HT-29 (cell line): ENCODE measurements at places on chromosomes 6 and 20.
A peak's percentile ranks its signal among the peaks of the same experiment; 100 is the strongest.

DNA sequence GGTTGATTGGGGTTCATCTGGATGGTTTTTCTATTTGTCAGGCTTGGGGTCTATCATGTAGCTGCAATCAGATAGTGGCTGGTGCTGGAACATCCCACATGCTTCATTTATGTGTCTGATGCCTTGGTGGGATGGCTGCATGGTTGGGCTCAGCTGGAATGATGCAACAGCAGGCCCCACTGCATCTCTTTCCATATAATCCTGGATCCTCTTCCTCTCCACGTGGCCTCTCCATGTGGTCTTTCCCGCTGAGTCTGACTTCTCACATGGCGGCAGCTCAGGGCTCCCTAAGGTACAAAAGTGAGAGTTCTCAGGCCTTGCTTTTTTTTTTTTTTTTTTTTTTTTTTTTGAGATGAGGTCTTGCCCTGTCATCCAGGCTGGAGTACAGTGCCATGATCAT, 65.0 kb upstream of the SUPT3H start:
- DNase-seq = no peak

DNA sequence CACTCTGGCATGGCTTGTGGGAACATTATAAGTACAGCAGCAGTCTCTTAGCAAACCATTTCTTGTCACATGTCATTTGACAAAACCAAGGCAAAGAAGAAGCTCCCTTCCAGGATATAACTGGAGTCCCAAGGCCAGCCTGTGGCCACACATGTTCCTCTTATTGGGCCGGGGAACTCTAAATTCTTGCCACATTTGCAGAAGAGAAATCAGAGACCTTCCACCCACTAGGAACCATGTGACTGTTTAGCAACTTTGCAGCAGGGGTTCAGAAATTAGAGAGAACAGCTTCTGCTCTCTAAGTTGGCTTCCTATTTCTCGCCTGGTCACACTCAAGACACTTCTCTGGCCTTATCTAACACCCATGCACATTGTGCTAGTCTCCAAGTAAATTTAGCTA, 20.4 kb upstream of the MEP1A start:
- no peak for DNase-seq

GRCh38 chr6:169918954-169919549, 167.6 kb downstream of the ERMARD start:
- no peak for DNase-seq

- no peak for DNase-seq
Measured at GRCh38 chr6:136901212-136901784, 20.8 kb upstream of the SLC35D3 start.

GRCh38 chr6:329888-330691, 37.8 kb downstream of the DUSP22 start:
- no peak for DNase-seq

- DNase-seq = no peak
Measured at GRCh38 chr6:87699576-87699975, 2.5 kb downstream of the AKIRIN2 start.

GRCh38 chr6:55239099-55239498, 64.8 kb downstream of the HCRTR2 start:
- DNase-seq = peak; percentile 9

DNA sequence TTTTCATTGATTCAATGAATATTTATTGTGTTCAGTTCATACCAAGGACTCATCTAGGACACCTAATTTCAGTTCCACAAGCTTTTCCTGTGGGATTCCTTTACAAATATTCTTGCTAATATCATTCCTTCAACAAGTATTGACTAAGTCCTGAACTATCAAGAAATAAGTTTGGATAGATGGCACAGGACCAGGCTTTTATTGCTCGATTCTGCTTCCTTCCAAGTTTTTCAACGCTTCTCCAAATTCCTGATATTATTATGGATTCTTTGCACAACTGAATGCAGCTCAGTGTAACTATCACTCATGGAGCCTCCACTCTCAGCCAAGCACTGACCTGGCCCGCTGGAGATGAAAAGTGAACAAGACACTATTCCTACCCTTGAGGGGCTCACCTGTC, 32.7 kb upstream of the COL21A1 start:
- no peak for DNase-seq

DNA sequence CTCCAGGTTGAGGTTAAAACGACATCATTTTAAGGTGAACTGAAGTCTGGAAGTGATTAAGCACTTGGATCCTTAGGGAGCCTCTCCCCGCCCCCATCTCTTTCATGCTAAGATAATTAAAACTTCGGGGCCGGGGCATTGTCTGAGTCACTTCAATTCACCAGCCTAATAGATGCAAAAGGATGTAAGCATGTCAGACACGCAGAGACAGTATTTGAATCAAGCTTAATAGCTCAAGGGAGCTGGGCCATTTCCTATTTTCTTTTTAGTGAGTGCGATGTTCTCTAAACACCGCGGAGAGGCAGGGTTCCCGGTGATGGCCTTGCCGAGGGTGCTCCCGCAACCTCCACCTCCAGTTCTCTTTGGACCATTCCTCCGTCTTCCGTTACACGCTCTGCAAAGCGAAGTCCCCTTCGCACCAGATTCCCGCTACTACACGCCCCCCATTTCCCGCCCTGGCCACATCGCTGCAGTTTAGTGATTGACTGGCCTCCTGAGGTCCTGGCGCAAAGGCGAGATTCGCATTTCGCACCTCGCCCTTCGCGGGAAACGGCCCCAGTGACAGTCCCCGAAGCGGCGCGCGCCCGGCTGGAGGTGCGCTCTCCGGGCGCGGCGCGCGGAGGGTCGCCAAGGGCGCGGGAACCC, 516 bp upstream of the IRF4 start:
- no peak for DNase-seq

GRCh38 chr6:90135667-90136066, 161.0 kb downstream of the BACH2 start:
- no peak for DNase-seq

DNA sequence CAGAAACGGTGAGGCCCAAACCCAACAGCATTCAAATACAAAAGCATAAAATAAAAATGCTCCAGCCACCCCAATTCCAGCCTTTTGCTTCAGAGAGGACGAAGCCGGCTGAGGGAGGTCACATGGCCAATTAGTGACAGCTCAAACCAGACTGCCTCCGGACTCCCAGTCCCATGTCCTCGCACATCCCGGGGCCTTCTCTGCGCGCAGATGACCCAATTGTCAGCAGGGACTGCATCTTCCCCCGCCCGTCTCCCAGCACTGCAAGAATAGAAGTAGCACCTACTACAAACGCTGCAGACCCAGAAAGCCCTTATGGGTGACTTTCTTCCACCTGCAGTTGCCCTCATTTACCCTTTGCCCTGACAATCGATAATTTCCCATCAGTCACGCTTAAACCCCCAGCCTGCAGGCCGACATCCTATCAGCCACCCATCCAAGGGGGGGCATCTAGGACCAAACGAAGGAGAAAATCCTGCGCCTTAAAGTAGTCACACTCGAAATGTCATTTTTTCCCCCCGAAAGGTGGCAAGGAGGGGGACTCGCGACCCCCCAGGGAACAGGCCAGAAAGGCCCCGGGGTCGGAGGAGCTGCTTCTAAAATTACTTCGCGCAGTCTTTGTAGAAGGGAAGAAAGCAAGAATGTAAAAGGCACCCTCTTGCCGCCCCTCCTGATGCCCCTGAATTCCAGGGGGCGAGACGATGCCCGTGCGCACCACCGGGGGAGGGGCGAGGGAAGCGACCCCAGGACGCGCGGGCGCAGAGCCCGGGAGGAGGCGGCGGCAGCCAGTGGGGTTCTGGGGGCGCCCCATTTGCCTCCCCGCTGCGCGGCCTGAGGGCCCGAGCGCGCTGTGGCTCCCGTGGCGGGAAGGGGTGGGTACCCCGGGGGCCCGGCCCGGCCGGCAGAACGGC, 792 bp downstream of the SLC23A2 start:
- no peak for DNase-seq

- no peak for DNase-seq
Measured at GRCh38 chr20:3459881-3460307, 10.9 kb upstream of the ATRN start.

GRCh38 chr6:76677017-76677416, 604.6 kb upstream of the IMPG1 start:
- DNase-seq = no peak

DNA sequence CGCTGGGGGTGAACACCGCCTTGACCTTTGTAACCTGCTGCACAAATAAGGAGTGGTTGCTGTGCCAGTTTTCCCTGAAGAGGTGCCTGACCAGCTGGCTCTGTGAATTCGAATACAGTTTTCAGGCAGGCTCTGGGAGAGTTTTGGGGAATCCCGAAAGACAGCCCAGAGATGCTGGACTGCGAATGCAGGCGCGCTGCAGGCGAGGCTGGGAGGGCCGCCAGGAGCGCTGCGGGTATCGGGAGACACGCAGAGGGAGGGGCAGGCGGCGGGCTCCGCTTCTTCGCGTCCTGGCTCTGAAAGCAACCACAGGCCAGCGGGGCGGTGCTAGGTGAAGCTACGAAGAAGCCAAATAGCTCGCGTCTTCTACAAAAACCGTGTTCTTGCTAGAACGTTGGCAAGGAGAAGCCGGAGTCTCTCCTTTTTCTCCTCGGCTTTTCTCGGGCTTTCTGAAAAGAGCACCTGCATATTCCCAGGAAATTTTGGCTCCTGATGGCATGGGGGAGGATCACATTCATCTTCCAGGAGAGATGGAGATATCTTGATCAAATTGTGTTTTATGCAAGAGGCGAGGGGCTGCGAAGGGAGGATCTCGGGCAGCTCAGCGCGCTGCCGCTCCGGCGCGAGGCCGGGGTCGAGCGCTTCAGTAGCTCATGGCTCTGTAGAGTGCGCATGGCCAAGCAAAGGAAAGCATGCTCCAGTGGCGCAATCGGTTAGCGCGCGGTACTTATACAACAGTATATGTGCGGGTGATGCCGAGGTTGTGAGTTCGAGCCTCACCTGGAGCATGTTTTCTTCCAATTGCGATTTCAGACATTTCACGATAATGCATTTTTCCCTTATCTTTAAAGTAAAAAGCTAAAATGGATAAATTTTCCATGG, 158.1 kb upstream of the ZNF184 start:
- DNase-seq = peak; percentile 44

DNA sequence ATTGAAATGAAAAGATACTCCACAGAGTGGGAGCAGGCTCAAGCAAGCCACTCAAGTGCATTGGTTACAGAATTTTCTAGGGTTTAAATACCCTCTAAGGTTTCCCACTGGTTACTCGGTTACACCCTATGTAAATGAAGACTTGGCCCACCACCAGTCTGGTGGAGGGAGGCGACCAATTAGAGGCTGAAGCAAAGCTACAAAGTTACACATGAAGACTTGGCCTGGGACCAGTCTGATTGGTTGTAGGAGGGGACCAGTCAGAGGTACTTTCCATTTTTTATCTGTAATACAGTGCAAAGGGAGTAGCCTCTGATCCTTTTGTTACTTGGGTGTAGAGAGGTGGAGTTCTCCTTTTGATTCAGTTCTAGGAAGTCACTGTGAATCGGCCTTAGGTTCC, 7.6 kb downstream of the SRSF12 start:
- DNase-seq = no peak

DNA sequence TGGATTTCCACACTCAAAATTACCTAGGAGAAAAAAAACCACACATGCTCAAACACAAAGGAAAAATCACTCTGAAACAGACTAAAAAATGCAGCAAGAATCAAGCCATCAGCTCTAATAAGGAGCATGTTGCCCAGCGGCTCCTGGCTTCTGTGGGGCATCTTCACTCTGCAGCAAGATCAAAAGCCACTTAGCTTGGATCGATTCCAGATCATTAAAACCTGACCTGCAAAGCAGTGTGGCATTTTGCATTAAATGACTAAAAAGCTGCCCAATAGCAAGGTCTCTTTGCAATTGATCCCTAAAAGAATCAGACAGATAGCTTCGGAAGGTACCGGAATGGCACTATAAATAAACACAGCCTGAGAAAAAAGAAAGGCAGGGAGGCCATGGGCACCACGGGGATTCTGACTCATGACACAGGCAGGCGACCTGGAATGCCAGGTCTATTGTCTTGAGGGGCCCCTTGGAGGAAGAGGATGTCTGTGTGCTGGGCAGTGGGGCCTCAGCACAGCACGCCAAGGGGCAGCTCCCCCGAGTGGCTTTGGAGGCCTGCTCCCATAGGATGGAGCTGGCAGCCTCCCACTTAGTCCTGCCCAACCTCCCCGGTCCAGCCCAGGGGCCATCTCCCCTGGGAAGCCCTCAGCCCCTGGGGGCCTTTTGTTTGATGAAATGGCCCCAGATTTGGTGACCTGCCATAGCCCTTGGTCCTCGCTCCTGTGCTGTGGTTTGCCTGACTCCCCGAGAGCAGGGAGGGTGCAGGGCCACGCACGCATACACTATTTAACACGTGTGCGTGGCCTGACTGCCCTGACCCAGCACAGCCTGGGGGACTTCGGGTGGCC, 7.6 kb downstream of the LEMD2 start:
- no peak for DNase-seq

- no peak for DNase-seq
Measured at GRCh38 chr6:101477436-101477835, 83.9 kb downstream of the GRIK2 start.

- DNase-seq = no peak
Measured at GRCh38 chr20:13322621-13323020, 101.5 kb downstream of the ISM1 start.

GRCh38 chr20:39935901-39936300, 753.1 kb downstream of the MAFB start:
- no peak for DNase-seq

DNA sequence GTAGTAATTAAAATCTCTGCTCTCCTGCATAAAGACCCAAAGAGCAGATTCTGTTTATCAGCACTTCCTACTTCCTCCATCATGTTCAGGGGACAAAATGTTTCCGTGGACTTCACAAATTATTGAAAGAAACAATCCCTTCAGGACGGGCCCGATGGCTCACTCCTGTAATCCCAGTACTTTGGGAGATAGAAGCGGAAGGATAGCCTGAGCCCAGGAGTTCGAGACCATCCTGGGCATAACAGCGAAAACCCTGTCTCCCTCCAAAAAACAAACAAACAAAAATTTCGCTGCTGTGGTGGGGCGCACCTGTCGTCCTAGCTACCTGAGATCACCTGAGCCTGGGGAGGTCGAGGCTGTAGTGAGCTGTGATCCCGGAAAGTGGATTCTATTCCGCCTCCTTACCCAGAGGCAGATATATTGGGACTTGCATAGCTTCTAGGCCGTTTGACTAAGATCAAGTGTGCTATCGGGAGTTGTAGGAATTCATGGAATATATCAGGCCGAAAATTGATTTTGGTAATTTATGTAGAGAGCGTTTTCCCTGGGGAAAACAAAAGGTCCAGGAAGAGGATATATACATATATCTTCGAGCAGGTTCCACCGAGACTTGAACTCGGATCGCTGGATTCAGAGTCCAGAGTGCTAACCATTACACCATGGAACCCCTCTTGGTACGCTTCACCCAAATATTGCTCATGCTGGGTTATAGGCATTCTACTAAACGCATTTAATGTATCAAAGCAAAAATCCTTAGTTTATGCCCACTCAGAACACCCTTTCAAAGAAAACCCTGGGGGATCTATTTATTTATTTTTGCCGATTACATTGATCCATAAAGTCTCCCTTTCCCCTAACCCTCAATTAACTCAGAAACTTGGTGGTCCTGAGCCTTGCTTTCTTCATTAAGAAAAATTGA, 74.5 kb upstream of the ZNF184 start:
- peak; percentile 90 for DNase-seq

GRCh38 chr20:7912551-7912950, 27.7 kb downstream of the HAO1 start:
- DNase-seq = no peak

GRCh38 chr6:154297721-154298120, 58.9 kb downstream of the IPCEF1 start:
- DNase-seq = no peak

- no peak for DNase-seq
Measured at GRCh38 chr6:4970739-4971395, 33.0 kb downstream of the RPP40 start.
